ENCODE measurements at places on chromosomes 4 and X.

- DNase-seq, result no peak
Measured at GRCh38 chr4:140935254-140935653, 179.1 kb upstream of the TBC1D9 start.

DNA sequence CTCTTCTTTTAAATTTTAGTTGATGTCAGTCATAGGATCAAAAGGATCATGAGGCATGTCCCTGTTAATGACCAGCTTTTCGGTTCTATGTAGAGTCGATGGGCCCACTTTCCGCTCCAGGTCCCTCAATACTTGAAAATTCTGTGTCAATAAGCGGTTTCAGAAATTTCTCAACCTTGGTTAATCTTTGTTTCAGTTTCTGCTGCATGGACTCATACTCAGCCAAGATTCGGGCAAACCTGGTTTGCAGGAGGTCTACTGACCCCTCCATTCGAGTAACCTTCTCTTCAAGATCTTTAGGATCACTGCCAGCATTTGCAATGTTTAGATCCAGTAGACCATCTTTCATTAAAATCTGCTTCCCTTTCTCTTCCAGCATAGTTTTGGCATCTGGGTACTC lies 22.0 kb upstream of the NFXL1 start:
- DNase-seq, result no peak

DNA sequence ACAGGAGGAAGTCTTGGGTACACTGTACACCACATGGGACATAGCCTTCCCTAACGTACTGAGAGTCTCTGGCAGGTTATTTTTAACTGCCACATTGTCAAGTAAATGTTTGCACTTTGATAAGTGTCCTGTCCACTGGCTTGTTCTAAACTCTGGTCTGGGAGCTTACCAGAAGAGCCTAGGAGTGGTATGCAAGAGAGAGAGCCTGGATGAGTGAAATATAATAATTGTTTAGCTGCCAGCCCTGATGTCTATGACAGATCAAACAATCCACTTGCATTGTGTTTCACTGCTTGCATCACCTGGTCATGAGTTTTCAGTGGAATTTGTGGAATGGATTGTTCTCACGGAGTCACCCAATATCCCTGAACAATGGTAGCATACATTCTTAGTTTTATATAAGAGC lies 91.6 kb downstream of the SHROOM3 start:
- DNase-seq, result peak; percentile 18

GRCh38 chr4:128450326-128451120 lies 162.9 kb upstream of the PGRMC2 start:
- DNase-seq, result no peak

DNA sequence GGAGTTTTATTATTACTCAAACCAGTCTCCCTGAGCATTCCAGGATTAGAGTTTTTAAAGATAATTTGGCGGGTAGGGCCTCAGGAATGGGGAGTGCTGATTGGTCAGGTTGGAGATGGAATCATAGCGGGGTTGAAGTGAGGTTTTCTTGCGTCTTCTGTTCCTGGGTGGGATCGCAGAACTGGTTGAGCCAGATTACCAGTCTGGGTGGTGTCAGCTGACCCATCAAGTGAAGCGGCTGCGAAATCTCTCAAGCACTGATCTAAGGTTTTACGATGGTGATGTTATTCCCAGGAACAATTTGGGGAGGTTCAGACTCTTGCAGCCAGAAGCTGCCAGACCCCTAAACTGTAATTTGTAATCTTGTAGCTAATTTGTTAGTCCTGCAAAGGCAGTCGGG lies 25.1 kb upstream of the SETD7 start:
- DNase-seq, result no peak

GRCh38 chr4:127165971-127166370 lies 466.8 kb upstream of the INTU start:
- DNase-seq, result no peak

- no peak for DNase-seq
Measured at GRCh38 chr4:77073106-77073809, 2.5 kb downstream of the CCNI start.

DNA sequence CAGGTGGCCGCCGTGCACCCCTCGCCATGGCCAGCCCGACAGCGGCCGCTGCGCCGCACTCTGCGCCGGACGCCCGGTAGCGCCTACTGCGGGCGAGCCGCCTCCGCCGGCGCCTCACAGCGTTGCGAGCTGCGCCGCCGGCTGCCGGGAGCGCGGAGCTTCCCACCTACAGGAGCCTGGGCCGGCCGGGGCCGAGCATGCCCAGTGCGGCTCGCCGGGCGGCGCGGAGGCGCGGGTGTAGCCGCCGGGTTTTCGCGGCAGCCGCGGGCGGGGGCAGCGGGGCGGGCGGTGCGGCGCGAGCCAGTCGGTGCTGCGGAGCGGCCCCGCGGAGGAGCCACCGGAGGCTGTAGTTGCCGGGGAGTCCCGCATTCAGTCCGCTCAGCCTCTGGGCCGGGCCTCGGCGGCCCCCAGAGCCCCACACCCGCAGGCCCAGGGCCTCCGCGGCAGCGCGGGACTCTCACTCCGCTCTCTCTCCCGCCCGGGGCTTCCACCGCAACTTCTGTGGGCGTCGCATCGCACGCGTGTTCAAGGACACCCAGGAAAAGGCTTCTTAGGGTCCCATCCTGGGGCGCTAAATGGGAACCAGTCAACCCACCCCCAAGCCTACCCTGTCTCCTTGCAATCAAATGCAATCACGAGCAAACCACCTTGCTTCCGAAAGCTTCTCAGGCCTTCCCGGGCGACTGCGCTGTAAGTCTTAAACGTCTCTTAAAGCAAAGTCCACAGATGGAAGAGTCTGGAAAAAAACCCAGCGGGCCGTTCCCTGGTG lies at the start of gene MFAP3L:
Gene MFAP3L (minus strand): TSS at position 143 of the 769 bp plus-strand sequence. CDS start 20,518 bp downstream, outside the sequence.
- peak; percentile 89 for DNase-seq

- DNase-seq, result no peak
Measured at GRCh38 chr4:83276299-83277040, 8.1 kb downstream of the COQ2 start.

GRCh38 chr4:140736669-140737343 lies 19.4 kb downstream of the TBC1D9 start:
- DNase-seq, result no peak

- DNase-seq, result no peak
Measured at GRCh38 chr4:94480362-94480951, 28.7 kb downstream of the PDLIM5 start.
